ENCODE measurements at places on chromosomes 5 and 9.

DNA sequence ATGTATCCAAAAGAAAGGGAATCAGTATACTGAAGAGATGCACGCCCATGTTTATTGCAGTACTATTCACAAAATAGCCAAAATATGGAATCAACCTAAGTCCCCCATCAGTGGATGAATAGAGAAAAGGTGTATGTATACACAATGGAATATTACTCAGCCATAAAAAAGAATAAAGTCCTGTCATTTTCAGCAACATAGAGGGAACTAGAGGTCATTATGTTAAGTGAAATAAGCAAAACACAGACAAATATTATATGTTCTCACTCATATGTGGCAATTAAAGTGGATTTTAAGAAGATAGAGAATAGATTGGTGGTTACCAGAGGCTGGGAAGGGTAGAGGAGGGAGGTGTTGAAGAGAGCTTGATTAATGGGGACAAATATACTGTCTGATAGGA lies 88.6 kb downstream of the NIPBL start:
- no peak for DNase-seq

DNA sequence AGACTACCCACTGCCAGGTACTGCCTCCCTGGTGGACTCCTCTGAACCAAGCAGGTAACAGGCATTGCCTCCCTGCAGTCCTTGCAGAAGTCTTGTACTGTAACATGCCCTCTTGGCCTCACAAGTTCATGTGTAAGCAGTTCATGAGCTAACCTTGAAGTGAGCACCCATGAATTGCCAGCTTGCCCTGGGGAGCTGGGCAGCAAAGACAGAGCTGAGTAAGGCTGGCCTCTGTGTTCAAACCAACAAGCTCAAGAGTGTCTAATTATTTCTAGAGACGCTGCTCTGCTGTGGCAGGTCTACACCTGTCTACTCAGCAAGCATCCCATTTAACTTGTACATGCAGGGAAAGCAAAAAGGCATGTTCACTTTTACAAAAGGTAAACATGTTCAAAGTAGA lies 113.5 kb downstream of the FEM1C start:
- no peak for DNase-seq

GRCh38 chr5:142057697-142058056 lies 44.9 kb upstream of the GNPDA1 start:
- no peak for DNase-seq

- no peak for DNase-seq
Observed at GRCh38 chr9:4510546-4511322, 20.5 kb downstream of the SLC1A1 start.

DNA sequence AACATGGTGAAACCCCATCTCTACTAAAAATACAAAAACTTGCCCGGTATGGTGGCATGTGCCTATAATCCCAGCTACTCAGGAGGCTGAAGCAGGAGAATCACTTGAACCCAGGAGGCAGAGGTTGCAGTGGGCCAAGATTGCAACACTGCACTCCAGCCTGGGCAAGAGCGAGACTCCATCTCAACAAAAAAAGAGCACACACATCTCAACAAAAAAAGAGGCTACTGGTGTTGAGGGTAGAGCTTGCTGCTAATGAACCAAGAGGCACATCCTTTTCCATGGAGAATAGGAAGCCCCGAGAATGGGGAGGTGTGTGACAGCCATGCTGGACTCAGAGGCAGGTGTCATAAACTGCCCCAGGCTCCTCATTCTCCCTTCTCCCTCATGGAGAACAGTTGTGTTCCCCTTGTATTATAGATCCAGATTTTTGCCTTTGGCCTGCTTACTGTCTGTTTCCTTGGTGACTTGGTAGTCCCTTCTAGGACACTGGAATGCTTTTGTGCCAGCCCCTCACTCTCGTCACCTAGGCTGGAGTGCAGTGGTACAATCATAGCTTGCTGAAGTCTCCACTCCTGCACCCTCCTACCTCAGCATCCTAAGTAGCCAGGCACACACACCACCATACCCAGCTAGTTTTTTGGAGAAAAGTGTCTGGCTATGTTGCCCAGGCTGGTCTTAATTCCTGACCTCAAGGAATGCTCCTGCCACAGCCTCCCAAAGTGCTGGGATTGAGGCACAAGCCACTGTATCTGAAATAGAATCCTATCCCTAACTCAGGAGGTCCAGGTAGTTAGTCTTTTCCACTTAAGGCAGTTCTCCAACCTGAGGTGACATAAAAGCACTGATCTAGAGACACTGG lies 5.1 kb downstream of the RPL12 start:
- DNase-seq: no peak

DNA sequence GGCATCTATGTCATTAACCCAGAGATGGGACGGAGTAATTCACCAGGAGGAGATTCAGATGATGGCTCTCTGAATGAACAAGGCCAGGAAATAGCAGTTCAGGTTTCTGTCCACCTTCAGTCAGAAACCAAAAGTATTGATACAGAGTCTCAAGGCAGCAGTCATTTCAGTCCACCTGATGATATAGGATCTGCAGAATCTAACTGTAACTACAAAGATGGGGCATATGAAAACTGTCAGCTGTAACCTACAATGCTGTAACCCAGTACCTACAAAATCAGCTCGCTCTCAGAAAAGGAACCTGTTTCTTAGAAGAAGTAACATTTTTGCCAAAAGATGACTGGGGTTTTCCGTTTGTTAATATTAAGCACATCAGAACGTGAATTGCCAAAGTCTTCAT lies 14.7 kb downstream of the MFAP3 start:
- DNase-seq: no peak
